Activated CD8-positive, alpha-beta memory T cell treated with anti-CD3 and anti-CD28 coated beads, Interleukin-2, amount 10 ng/mL, durations not matched to agents 7 days and 5 days (primary cell): ENCODE measurements at places on chromosomes 4 and X. TPM values are rescaled to one million over a fixed set of nuclear protein-coding genes. Genes with fewer than 3 reads are reported as not detected.

DNA sequence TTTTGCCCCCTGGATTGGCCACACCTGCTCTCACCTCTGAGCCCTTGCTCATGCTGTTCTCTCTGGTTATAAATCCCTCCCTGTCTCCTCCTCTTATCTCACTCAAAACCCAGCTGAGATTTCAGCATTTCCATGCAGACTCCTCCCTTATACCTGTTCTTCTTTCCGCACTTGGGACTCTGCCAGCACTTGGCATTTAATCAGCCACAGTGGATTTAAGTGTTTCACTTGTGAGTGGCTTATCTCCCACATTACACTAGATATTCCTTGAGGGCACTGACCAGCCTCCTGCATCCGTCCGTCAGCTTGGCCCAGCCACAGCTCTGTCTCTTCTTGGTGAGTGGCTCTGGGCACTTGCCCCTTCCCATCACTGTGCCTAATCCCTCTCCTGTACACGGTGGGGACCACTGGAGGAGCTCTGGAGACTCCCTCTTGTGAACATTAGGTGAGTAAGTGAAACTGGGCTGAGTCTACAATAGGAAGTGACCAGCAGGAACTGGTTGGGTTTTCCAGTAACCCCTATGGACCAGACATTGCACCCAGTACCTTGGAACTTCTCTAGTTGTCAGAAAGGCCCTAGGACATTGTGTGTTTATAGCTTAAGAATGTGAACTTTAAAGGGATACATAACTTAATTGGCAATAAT is 19.9 kb downstream of the FGFBP1 start:
- no peak for DNase-seq

DNA sequence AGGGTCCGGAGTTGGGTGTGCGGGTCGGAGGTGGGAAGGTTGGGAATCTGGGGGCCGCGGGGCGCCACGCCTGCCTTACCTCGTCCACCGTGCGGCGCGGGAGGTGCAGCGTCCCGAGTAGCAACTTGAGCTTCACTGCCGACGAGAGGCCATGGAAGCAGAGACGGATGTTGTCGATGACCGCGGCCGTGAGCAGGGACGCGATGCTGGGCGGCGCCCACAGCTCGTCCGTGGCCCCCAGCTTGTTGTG is 178 bp downstream of the NELFA start:
- DNase-seq, result no peak

DNA sequence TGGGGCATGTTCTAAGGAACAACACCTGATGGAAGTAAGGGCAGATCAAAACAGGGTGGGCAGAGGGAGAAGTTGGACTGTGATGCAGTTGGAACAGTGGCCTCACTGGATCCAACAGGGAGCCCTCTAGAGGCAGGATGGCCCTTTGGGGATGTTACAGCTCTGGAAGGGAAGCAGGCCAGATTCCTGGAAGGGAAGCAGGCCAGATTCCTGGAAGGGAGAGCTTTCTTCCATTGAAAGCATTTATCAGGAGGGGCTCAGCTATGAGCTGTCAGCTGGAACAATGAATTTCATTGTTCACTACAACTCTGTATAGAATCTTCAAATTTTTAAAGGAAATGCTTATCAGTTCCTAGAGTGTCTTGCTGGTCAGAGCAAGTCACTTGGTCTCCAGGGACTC is 17.7 kb downstream of the IL15 start:
- no peak for DNase-seq

GRCh38 chr4:1720163-1720983 is 750 bp downstream of the TMEM129 start:
- peak; percentile 77 for DNase-seq

DNA sequence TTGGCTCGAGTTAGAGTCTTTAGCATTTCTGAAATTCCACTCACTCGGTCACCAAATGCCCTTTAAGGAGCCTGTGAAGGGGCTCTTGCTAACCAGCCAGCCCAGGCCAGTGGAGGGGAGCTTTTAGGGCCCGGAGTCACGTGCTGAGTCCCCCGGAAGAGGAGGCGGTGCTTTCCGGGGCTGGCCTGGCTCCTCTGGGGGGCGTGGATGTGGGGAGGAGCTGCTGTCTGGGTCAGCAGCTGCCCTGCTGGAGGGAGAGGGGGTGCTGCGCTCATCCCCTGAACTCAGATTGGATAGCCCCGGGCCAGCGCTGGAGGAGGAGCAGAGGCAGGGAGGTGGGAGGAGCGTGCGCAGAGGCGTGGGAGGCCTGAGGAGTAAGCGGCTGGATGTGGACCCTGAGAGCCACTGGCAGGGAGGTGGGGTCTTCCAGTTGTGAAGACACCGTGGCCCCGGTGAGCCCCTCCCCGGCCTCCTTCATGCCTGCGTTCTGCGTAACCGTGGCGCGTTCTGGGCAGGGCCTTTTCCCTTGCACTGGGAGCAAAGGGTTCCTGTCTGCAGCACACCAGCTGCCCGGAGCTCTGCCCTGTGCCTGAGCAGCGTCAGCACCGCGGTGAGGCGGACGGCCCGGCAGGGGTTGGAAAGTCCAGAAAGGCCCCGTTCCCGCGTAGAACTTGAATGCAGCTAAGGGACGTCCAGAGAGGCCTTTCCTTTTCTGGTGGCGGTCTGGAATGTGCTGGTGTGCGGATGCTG is 19.7 kb downstream of the MAEA start:
- peak; percentile 82 for DNase-seq

- DNase-seq, result no peak
Observed at GRCh38 chrX:38768079-38768478, 33.2 kb upstream of the MID1IP1 start.

- DNase-seq, result no peak
Observed at GRCh38 chr4:99180382-99181070, 36.4 kb upstream of the ADH4 start.

- DNase-seq, result no peak
Observed at GRCh38 chr4:115274545-115274944, 161.1 kb upstream of the NDST4 start.

DNA sequence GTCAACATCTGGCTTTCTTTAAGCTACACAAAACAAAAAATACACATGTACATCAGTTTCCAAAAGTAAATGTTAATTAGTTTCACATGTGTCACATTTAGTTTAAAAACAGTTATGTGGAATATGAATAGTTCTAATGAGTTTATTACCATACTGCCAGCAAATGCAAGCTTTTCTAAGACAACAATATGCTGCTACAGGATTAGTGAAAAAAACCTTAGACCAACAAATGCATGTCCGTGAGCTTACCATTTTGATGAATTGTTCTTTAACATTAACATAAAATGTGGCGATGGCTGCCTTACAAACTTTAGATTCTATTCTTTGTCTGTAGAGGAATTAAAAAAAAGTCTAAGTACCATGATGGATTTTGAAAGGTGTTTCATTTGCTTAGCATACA is 31.8 kb downstream of the CENPU start:
- no peak for DNase-seq

DNA sequence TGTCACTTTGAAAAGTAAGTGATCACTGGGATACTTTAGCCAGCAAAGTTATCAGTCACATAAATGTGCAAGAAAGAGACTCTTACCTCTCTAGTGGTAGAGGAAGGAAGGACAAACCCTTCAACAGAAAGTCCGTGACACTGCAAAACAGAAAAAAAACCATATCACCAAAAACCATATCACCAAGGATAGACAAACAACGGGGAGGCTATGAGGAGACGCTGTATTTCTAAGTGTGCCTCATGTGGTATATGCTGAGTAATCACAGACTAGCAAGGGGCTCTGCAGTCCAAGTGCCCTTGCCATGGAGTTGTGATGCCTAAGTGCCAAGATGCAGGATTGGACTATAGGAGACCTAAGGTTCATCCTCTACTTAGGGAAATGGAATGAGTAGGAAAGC is 11.5 kb upstream of the HDAC8 start:
- no peak for DNase-seq

DNA sequence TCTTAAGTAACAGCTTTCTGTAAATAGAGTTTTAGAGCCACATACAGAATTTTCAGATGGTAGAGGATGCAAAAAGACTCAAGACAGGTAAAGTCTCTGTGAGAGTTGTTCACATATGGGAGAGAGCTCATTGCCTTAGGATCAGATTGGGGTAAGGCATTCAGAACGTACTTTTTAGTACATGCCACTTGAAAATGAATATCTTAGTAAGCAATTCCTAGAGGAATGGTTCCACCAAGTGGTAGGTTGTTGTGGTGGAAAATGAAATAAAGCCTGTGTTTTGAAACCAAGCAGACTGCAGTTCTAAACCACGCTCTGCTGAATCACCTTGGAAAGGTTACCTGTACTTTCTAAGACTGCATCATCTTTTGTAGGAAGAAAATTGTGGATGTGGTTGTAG is 547.0 kb upstream of the LCORL start:
- no peak for DNase-seq

DNA sequence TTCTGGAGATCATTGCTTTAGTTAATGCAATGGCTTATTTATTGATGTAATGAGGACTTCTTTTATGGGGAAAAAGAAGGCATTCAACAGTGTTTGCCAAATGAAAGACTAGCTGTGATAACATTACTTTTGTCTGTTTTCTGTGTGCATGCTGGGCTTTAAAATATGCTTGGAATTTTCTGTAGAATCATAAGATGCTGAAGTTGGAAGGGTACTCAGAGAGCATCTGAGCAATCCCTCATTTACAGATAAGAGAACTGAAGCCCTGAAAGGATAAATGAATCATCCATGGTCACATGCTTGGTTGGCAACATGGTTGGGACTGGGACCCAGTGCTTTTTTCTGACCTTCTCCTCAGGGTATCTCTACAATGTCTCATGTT is 31.4 kb upstream of the PITX2 start:
- DNase-seq, result no peak

DNA sequence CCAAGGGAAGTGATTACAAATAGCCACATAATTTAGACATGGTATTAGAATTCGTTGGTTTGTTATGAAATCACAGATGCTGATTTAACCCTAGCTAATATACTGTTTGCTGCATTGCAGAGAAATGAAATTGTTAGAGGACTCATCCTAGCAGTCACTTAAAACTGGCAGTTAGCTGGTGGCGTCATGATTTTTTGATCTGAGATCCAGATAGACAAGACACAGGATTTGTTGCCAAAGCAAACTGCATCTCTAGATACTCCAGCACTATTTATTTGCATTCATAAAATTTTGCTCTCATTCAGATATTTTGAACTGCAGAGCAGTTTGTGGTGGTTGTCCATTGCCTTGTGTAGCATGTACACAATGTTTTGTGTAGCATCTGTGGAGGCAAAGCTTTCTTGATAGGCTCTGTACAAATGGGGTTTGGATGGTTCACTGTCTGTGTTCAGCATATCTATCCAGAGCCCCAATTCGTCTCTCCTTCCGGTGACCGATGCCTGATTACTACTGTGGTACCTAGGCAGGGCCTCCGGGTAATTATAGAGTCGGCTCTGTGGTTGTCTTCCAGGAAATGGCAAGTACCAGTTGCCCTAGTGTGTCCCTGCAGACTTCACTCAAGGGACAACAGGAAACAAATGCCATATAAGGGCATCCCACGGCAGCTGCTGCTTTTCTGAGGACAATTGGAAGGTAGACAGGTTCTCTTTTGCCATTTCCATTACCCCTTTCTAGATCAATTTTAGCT is 30.1 kb upstream of the SPARCL1 start:
- DNase-seq, result peak; percentile 87

GRCh38 chr4:139956507-139957017 is 197.4 kb downstream of the MAML3 start:
- no peak for DNase-seq

- no peak for DNase-seq
Observed at GRCh38 chr4:81195475-81195874, 19.5 kb downstream of the PRKG2 start.

DNA sequence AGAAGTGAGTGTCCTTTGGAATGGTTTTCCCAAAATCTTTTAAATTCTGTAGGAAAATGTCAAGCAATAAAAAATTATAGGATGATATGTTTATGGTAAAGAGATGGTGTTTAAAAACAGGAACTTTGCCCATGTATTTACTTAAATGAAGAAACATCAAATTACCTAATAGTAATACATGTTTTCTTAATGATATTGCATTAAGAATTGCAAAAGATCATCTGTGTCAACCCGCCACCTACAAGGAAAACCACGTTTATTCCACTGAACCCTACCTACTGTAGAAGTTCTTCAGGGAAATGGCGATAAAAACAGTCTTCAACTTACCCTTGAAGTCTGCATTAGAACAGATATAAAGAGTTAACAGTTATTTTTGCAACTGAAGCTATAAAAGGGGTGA is 67.2 kb upstream of the NDP start:
- no peak for DNase-seq

DNA sequence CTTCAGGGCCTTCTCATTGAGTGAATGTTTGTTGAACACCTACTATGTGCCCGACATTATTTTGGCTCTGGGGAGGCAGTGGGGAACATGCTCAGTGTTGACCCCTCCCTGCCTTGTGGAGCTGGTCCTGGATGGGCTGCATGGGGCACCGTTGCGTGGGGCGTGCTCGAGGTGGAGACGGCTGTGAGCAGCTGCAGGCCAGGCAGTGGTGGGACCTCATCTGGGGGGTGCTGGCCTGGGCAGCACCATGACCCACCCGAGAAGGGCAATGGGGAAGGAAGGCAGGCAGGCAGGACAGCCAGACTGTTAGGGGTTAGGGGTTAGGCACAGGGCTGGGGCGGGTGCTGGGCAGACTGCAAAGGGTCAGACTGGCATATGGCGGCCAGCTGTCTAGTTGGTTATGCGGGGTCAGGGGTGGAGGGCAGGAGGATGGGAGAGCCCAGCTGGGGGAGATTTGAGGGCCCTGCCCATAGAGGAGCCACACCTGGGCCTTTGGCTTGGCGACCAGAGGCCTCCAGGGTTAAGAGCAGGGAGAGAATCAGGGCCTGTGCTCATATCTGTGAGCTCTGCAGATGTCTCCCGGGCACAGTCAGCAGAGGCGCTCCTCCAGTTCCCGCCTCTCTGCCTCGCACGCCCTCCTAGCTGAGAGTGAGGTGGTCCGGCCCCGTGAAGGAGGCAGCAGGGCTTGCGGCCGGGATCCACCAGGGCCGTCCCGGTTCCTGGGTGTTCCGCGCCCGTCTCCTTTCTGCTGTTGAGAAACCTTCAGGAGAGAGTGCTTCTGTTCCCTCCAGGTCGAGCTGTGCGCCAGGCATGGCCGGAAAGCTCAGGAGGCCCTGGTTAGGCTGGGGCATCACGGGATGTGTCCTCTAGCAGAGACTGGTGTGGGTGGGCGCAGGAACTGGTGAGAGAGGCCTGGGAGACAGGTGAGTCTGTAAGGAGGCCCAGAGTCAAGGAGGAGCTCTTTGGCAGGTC is 73.3 kb downstream of the RGS12 start:
- peak; percentile 34 for DNase-seq

DNA sequence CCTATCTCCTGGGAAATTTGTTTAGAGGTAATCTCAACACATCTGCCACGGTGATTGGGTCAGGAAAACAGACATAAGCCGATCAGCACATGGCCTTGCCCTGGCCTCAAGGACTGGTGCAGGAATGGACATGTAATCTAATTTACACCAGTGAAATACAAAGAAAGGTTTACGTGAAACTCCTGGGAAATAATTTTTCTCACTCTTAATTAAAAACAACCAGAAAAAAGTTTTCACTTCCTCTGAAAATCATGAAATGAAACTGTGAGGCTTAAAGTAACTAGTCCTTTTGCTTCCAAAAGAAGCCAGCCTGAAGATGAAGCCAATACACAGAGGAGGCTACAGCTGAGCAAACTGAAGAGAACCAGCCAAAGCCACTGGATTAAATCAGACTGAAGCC is 154.1 kb upstream of the FAM241A start:
- no peak for DNase-seq

The USP51 gene
- total RNA-seq, result 0.88 TPM

The TLR2 gene
- not detected for total RNA-seq

The G3BP2 gene
- 230 TPM for total RNA-seq

The USP17L26 gene
- not detected for total RNA-seq

The UCP1 gene
- total RNA-seq, result not detected

The SSX2 gene
- not detected for total RNA-seq

The STOX2 gene
- total RNA-seq, result not detected

The ODAPH gene
- 0.41 TPM for total RNA-seq

The JAKMIP1 gene
- 41.7 TPM for total RNA-seq

The EDA gene
- total RNA-seq, result 0.96 TPM

The PCDH19 gene
- not detected for total RNA-seq
